Renal pelvis (tissue), 12 donors: ENCODE measurements at places on chromosomes 7 and 10.

DNA sequence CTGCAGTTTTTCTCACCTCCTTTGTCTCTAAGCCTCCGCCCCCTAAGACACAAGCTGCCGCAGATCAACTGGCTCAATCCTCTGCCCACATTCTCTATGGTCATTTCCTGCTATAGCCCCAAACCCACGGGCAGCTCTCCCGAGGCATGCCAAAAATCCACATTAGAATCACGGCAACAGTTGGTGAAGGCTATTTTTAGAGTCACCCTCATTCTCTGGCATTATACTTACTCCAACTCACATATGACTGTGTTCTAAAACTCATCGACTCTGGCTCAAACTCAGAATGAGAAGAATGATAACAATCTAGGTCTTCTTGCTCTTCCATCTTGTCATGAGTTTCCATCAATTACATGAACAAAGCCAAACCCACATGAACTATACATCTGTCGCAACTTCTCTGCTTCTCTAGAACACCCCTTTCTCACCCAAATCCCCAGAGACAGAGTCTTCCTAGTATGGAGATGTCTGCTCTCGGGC is 10.9 kb upstream of the KIAA1549 start:
- no peak for DNase-seq

- DNase-seq, result no peak
Measured at GRCh38 chr7:100191775-100192174, 14.1 kb downstream of the STAG3 start.

DNA sequence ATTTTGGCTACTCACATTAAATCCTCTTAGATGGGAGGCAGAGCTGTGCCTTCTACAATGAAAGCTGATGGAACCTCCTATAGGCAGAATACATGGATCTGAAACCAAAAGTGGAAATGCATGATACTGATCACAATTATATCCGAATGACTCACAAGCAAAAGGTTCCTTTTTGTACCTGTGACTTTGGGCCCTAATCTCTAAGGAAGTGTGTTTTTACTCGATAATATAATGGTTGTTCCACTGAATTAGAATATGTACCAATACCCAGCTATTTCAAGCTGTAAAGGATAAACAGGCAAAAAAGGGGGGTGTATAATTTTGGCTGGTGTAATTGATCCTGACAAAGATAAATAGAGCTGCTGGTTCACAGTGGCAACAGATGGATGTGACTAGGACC is 17.6 kb upstream of the LAMB1 start:
- DNase-seq, result no peak

DNA sequence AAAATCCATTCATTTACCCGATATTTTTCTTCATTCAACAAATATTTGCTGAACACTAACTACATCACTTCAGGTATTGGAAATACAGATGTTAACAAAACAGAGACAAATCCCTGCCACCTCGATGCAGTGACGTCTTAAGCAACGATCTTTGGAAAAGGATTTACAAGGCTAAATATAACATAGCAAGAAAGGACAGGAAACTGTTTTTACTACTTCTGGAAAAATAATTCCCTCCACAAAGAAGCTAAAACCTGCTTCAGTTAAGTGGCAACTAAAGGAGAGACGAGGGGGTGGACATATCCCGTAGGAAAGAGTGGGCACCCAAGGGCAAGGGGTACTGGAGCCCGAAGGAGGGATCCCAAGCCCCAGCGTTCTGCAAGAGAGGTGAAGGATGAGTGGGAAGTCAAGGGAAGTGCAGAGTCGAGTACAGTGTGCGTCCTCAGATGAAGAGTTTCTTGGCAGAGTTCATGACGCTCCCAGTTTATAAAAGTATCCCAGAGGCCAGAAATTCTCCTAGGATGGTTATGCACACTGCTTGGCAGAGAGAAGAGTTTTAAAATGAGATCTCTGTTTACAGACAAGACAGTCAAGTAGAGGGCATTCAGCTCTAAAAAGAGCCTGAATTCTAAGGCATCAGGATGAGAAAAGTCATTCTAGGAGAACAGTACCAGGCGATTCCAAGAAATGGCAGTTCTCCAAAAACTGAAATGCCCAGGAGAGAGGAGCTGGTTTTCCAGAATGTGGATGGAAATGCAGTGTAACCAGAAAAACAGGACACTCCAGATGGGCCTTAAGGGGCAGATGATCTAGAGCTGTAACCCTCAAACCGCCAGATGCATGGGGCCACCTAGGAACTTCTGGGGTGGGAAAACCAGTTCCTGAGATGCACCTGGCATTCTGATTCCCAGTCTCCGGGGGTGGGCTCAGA is 97.3 kb downstream of the GRB10 start:
- DNase-seq, result no peak

GRCh38 chr10:126102636-126103035 is 206.3 kb downstream of the FANK1 start:
- DNase-seq, result no peak

DNA sequence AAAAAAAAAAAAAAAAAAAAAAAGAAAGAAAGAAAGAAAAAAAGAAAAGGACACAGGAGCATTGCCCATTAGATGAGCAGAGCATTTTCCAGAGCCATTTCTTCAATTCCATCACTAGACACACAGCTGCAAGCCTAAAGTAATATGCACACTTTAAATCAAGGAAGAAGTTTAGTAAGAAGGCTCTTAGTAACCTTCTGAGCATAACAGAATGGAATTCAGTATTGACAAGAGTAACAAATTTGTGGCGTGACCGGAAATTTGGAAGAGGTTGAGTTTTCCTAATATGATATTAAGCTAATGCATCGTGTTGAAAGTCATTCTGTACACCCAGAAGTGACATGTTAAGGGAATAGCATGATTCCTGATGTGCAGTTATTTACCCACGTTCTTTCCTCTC is 35.3 kb downstream of the SMURF1 start:
- DNase-seq, result no peak

DNA sequence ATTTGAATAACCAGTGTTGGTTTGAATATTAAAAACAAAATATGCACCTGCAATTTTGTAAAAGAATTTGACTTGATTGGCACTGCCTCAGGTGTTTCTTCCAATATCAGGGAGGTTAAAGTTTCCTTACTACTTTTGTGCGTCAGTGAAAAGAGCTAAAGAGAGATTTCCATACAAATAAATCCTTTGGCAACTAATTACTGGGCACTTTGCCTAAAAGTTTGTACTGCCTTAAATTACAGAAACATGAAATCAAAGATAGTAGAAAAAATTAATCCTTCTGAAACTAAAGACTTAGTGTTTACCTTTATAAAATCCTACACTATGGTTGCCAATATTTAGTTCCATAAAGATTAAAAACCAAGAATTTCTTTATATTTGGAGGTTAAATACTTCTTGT is 72.5 kb downstream of the DNAJB9 start:
- DNase-seq, result no peak

DNA sequence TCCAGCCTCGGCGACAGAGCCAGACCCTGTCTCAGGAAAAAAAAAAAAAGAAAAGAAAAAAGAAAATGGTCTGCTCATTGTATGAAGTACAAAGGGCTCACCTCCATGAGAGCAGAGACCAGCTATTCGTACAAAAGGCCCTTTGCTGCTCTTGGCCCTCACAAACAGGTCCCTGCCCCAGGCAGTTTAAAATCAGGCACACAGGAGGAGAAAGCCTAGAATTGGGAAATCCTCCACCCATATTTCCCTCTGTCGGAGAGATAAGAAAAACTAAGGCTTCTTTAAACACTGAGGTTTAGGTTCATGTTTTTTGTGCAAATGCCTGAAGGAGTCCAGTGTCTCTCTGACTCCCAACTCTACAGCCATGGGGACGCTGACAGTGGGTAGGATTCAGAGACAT is 15.1 kb downstream of the GNA12 start:
- DNase-seq, result no peak

GRCh38 chr7:155109121-155109520 is 39.0 kb downstream of the HTR5A start:
- DNase-seq, result no peak

- DNase-seq, result no peak
Measured at GRCh38 chr7:117682681-117683385, 190.4 kb downstream of the CTTNBP2 start.

- DNase-seq, result no peak
Measured at GRCh38 chr10:117778241-117778640, 235.7 kb downstream of the EMX2 start.

GRCh38 chr10:121154310-121154709 is 303.1 kb downstream of the WDR11 start:
- DNase-seq, result no peak

- no peak for DNase-seq
Measured at GRCh38 chr7:111942450-111943081, 263.6 kb downstream of the DOCK4 start.

- DNase-seq, result no peak
Measured at GRCh38 chr7:149874644-149875028, 867 bp downstream of the ATP6V0E2 start.

DNA sequence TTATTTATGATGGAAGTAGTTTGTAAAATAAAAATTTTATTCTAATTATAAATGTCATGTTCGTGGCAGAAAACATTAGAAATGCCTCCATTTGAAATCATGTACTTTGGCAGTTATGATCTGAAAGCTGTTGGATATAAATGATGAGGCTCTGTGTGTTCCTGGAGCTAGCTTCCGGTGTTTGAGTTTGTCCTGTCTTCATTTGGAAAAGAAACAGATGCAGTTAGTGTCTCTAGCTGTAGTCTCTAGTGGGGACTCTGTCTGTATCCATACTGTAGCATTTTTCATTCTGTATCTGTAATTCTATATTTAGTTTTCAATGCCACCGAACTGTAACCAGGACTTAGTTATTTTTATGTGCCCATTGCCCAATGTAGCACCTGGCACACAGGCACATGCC is 197.0 kb upstream of the FZD1 start:
- DNase-seq, result no peak

DNA sequence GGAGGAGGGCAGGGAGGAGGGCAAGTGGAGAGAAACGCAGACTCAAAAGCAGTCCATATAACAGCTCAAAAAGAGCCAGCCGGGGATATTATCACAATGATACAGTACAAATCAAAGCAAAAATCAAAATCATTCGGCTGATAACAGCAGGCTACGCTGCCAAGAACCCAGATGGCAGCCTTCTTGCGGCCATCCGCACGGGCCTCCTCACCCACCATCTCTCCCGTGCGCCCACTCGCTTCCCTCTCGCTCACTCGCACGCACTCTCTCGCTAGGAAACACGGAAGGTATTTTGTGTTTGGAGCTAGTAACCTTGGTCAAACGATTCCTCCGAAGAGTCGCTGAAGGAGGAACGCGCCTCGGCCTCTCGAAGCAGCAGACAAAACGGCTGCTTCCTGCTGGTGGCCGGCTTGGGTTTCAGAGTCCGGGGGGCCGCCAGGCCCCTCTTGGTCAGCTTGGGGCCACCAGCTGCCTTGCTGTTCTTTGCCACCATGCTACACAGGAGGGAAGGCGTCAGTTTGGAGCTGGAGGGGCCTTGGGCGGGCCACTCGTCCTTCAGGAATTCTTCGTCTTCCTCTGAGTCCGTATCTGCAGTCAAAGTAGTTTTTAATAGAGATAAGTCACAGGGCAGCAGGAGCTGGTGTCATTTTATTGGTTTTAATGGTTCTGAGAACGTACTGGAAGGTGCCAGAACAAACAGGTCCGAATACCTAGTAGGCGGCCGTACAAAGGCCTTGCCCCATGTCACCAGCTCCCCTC is 68.9 kb downstream of the SLC29A4 start:
- no peak for DNase-seq

DNA sequence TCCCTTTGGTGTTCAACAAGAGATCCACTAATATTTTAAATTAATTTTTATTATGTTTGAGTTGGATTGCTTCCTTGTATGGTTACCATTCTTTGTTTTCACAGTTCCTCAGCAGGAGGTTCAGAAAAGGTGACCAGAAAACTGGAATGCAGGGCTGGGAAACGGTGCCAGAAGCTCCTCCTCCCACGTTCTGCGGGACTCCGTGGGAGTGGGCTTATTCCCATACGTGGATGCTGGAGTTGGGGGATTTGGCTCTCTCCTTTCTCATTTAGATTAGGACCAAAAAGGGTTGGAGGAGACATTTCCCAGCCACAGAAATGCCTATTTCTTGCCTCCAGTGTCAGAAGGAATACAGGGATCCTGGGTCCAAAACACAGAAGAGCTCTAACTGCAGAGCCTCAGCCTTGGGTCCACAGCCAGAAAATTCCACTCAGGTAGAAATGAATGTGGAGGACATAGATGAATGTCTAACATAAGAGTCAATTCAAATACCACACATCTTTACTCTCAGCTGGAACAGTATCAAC is 56.0 kb downstream of the SORBS1 start:
- DNase-seq, result no peak

- DNase-seq, result no peak
Measured at GRCh38 chr7:73936967-73937366, 76.0 kb downstream of the TMEM270 start.

DNA sequence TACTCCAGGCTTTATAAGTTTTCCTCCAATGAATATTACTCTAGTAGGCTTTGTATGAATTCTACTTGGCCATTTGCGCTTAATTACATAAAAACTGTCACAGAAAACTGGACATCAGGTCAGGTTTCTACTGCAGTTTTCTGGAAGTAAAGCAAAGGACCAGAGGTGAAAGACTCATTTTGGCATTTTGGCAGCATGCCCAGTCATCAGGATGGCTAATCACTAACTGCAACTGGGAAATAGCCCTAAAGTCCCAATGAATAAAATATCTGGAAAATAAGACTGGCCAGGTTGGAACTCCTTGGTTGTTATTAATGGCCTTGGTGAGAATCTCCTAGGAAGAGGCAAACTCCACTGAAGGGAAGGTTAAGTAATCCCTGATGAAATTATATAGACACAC is 75.5 kb downstream of the COPG2 start:
- peak; percentile 3 for DNase-seq

GRCh38 chr10:114458216-114458920 is 54.1 kb upstream of the AFAP1L2 start:
- DNase-seq, result no peak

DNA sequence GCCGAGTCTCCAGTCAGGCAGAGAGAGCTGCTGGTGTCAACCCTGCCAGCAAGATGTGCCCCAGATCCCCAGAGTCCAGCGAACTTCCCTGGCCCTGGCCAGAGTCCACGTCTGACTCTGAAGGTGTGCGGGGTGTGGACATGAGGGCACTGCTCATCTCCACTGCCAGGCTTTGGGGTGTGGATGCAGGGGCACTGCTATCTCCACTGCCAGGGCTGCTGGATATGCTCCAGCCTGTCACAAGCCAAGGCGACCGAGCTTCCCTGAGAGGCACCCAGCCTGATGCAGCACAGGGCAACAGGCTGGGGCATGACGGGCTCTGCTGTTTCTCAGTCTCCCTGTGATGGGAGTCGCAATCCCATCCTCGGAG is 596.8 kb downstream of the PTPRN2 start:
- no peak for DNase-seq

DNA sequence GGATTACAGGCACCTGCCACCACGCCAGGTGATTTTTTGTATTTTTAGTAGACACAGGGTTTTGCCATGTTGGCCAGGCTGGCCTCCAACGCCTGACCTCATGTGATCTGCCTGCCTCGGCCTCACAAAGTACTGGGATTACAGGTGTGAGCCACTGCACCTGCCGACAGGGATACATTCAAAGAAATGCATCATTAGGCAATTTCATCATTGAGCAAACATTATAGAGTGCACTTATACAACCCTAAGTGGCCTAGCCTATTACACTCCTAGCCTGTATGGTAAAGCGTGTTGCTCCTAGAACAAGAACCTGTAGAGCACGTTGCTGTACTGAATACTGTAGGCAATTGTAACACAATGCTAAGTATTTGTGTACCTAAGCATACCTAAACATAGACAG is 350.3 kb downstream of the GALNT17 start:
- DNase-seq, result no peak
